ENCODE measurements at places on chromosomes 6 and 20.

GRCh38 chr6:148628251-148628650 is 118.6 kb upstream of the UST start:
- DNase-seq, result no peak

- DNase-seq, result no peak
Observed at GRCh38 chr6:104638841-104639290, 220.9 kb downstream of the HACE1 start.

DNA sequence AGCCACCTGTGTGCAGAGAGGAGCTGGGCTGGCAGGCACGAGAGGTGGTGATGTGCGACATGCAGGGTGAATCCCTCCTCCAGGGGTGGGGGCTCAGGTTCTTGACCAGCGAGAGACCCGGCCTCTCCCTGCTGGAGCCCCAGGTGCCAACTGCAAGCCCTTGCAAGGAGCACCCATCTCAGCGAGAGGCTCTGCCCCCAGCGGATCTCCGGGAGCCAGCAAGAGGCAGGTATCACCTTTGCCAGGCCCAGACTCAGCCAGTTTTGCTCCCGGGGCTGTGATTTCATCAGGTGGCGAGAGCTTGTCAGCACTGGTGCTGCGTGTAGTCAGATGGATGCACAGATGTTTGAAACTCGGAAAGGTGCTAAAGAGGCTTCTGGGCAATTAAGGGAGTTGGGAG is 87.7 kb downstream of the TFAP2C start:
- DNase-seq, result no peak

DNA sequence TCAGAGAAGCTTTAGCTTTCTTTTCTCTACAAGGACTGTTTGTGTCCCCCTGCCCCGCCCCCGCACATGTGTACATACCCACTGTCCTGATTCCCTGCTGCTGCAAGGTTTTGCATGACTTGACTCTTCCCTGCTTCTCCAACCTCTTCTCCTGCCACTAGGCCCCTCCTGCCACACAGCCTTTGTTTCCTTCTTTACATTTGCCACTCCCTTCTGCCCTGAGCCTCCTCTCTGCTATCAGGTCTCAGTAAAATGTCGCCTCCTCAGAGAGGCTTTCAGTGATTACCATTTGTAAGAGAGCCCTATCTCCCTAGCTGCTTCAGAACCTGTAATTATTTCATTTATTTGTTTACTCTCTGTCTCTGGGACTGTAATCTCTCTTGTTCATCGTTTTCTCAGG is 56.4 kb upstream of the VSTM2L start:
- DNase-seq, result no peak

GRCh38 chr6:3273707-3274521 is 15.2 kb downstream of the PSMG4 start:
- no peak for DNase-seq

DNA sequence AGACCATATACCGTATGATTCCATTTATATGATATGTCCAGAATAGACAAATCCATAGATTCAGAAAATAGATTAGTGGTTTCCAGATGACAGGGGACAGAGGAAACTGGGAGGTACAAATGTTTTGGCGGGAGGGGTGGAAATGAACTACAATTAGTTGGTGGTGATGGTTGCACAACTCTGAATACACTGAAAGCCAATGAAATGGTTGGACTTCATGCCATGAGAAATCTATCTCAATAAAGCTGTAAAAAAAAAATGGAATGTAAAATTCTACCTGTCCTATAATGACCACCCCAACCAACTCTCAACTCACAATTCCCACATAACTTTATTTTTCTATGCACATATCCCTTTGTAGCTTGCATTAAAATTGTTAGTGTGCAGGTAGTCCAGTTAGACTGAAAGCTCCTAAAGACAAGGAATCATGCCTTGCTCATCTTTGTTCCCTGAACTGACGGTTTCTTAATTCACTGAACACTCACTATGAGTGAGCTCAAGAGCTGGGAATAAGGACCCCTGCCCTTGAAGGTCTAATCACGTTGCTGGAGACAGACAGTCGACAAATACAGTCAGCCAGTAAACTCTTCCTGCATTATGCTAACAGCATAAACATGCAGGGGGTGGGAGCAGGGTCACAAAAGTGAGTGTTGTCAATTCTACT is 1.4 kb downstream of the DCDC2 start:
- DNase-seq, result no peak

- DNase-seq, result no peak
Observed at GRCh38 chr20:56259948-56260347, 11.4 kb downstream of the MC3R start.

DNA sequence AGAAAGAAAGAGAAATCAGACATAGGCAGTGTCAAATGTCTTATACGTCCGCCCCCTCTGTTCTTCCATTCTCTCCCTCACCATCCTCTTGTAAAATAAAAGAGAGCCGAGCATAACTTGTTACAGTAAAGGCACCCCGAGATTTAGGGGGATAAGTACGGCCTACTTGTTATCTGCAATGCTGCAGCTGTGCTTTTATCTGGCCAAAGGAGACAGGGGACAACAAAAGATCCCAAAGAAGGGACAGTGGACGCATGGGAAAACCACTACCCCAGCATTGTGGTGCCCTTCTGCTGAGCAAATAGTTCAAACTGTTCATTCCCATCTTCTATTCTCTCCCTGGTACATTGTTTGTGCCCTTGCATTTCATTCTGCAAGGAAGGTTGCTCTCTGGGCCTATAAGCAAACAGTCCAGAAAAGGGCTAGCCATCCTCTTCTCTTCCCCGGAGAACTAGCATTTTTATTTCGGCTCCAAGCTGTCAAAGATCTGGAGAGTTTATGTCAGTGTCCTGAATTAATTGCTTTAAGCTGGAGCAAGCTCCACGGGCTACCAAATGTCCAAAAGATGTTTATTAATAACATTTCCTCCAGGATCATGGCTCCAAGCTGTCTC is 22.3 kb downstream of the FOXA2 start:
- no peak for DNase-seq

DNA sequence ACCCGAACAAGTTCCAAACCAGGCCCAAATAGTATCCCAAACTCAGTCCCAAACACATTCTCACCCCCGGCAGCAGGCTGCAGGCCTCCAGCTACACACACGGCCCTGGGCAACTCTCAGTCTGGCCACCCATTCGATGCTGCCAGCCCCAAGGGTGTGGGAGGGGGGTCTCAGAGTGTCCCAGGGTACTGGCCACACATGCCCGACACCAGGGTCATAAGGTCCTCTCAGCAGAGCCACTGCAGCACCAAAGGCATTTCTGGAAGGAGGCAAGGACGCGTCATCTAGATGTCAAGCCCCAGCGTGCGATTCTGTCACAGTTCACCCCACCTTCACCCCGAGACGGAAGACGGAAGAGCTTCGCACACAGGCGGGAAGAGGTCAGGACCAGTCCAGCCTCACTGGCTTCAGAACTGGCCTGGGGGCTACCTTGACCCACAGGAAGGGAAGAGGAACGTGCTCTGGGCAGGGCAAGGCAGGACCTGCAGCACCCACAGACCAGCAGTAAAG is 9.5 kb downstream of the MYL9 start:
- no peak for DNase-seq

DNA sequence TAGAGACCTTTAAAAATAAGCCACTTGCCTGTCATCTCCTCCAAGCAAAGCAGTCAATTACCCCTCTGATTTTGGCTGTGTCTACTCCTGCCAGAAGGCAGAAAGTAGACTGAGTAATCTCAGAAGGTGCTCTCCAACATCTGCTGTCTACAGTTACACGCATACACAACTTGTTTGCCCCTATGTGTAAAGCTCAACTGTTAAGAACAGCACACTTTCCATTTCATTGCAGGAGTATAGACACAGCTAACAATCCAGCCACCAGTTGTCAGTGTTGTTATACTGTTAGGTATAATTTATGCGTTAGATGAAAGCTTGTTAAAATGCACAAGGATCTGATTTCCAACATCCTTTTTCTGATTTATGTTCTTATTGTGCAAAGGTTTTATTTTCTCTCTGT is 88.2 kb downstream of the SAMD3 start:
- no peak for DNase-seq

DNA sequence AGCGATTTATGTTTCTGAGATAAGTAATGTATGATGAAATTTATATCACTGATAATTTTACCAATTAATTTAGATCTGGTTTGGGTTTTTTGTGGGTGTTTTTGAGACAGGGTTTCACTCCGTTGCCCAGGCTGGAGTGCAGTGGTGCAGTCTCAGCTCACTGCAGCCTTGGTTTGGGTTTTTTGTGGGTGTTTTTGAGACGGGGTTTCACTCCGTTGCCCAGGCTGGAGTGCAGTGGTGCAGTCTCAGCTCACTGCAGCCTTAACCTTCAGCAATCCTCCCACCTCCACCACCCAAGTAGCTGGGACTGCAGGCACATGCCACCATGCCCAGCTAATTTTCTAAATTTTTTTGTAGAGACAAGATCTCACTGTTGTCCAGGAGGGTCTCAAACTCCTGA is 13.0 kb downstream of the MRS2 start:
- DNase-seq, result no peak

- no peak for DNase-seq
Observed at GRCh38 chr6:14200047-14200446, 82.5 kb downstream of the CD83 start.

GRCh38 chr6:145863988-145864616 is 49.5 kb upstream of the FBXO30 start:
- no peak for DNase-seq

- DNase-seq, result no peak
Observed at GRCh38 chr6:17725083-17725482, 18.4 kb upstream of the NUP153 start.

DNA sequence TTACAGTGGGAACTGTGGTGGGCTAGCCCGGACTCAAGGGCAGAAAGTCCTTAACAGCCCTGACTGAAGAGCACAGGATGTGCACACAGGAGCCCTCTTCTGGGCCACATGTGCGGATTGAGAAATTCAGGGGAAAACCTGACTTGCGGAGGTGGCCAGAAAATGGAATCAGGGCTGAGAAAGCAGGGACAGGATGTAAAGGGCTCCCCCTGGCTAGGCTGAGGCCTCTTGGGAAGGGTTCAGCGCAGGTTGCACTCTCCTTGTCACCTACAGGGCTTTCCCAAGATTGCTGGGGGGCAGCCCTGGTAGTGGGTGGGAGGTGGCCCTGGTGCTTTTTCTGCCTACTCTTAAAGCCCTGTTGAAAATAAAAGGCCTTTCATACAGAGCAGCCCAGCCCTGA is 251.2 kb downstream of the SLC24A3 start:
- no peak for DNase-seq

DNA sequence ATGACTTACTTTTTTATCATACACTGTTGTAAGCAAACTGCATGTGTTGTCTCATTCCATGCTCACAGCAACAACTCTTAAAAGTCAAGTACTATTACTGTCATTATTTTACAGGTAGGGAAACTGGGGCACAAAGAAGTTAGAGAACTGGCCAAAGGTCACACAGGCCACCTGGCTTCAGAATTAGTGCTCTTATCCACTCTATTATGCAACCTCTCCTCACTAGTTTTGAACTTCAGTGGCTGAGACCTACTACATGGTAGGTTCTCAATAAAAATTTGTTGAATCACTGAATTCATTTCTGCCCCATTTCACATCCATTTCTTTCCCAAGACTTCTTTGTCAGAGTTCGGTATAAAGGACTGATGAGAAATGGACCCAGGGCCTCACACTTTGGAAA is 2.3 kb upstream of the BTN3A3 start:
- DNase-seq, result no peak

DNA sequence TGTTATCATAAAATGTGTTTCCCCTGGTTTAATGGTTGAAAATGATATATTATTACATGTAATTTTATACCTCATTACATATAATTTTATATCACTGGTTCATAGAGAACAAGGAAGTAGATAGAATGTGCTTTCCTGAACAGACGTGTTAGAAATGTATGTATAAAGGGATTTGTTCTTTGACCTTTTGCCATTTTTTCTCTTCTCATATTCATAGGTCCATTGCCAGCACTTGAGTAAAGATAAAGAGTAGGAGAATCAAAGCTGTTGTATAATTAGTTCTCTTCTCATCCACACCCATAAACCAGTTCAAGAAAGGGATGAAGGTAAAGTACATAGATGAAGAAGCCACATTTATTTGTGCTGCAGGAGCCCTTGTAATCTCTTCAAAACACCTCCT is 46.7 kb downstream of the RNF217 start:
- DNase-seq, result no peak

- DNase-seq, result no peak
Observed at GRCh38 chr6:135353113-135353512, 144.4 kb downstream of the AHI1 start.

- no peak for DNase-seq
Observed at GRCh38 chr6:130098317-130098716, 79.9 kb downstream of the L3MBTL3 start.

- no peak for DNase-seq
Observed at GRCh38 chr6:160393891-160394653, 45.9 kb downstream of the SLC22A3 start.

Measured in NCI-H2107 (cell line).